ENCODE measurements at places on chromosomes 3 and 15. TPM values are rescaled to one million over a fixed set of nuclear protein-coding genes. Genes with fewer than 3 reads are reported as not detected.

GRCh38 chr15:59691194-59691805, 2.2 kb upstream of the BNIP2 start:
- no peak for DNase-seq

DNA sequence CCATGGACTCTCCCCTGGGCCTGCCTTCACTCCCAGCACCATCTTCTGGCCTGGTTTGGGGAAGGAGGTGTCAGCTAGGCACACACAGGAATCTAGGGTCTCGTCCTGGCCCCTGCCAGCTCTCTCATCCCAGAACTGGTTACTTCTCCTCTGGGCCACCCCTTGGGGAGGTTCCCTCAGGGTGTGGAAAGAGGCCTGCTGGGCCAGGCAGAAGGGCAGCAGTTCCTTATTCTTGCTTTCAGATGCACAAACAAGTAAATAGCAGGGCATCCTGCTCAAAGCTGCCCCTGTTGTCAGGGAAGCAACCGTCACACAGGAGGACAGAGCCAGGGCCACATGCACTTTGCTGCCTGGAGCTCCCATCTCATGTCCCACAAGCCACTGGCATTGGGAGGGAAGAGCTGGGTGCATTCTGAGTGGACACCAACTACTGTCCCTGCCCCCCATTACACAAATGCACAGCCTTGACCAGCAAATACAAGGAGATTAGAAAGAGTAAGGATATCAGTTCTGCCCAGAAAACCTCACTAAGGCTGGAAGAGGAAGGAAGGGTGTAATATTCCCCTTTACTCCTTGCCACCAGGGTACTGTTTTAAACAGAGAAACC, 108.8 kb upstream of the HACD2 start:
- DNase-seq = no peak

DNA sequence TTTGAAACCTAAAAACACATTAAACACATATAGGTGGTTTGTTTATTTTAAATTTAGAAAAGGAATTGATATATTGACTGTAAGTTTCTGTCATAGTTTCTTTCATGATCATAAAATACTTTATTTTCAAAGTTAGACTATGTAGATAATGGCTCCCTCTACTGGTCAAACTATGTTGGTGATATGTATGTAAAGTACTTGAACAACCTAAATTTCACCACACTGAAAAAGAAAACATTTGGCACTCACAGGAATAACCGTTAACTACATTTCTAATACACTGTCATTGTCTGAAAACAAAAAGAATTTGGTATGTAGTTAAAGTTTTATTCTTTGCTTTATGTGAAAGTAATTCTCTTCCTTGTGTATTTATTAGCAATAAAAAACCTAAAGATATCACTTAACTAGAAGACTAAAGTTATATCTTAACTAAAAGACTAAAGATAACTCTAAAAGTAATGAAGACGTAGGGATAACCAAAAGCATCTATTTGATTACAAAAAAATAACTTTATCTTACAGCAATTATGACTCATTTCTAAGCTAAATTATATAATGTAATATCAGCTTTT, 427.5 kb downstream of the VGLL3 start:
- DNase-seq = no peak

DNA sequence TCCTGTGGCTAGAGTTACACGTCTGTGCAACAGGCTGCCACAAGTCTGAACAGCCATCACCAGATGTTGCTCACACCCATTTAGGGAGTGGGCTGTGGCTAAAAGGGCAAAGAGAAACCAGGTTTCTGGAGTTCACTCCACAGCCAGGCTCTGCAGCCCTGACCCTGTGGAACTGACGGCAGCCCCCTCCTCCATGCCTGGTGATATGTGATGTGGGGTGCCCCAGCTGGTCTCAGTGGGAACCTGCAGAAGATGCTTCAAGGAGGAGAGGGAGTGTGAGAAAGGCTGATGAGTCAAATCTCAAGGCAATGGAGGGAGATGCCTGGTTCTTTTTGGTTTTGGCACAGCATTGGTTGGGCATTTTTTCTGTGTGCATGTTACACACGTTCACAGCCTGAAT, 130.6 kb downstream of the TPRA1 start:
- DNase-seq = peak; percentile 13

GRCh38 chr3:127822041-127822681, at the start of gene MGLL:
Gene MGLL, minus strand, starts transcription at chr3:127822515. Its CDS starts 197 bp downstream, at chr3:127822318.
- DNase-seq = no peak

The ISLR2 gene
- total RNA-seq = not detected

The ZPLD1 gene
- not detected for total RNA-seq

Data from natural killer cell treated with Interleukin-12 subunit alpha and Interleukin-12 subunit beta and Interleukin-15 and Interleukin-18, amount 100 ng/mL, for 72 hours (primary cell).